Stimulated activated CD4-positive, alpha-beta T cell treated with anti-CD3 and anti-CD28 coated beads, Interleukin-1b, Interleukin-23, amount 100 ng/mL, for 1 hour (primary cell): ENCODE measurements at places on chromosomes 7 and 10.

DNA sequence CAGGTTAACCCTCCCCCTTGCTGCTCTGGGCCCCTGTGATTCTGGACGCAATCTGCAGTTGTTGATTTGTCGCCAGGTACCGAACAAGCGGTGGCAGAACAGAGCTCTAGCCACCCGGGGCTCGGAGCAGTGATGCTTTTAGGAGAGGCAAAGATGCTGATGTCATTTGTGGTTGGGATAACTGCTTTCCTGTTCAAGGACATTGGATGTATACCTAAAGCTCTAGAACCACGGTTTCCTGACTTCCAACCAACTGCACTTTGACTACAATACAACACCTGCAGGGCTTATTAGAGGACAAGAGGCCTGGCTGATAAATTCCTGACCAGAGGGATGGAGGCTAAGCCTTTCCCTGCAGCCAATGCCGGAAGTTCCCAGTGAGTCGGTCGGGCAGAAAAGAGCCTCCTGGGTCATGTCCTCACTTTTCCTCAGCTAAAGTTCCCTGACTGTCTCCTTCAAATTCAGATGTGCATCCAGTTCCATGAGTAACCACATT lies 6.5 kb upstream of the RBM20 start:
- no peak for DNase-seq

DNA sequence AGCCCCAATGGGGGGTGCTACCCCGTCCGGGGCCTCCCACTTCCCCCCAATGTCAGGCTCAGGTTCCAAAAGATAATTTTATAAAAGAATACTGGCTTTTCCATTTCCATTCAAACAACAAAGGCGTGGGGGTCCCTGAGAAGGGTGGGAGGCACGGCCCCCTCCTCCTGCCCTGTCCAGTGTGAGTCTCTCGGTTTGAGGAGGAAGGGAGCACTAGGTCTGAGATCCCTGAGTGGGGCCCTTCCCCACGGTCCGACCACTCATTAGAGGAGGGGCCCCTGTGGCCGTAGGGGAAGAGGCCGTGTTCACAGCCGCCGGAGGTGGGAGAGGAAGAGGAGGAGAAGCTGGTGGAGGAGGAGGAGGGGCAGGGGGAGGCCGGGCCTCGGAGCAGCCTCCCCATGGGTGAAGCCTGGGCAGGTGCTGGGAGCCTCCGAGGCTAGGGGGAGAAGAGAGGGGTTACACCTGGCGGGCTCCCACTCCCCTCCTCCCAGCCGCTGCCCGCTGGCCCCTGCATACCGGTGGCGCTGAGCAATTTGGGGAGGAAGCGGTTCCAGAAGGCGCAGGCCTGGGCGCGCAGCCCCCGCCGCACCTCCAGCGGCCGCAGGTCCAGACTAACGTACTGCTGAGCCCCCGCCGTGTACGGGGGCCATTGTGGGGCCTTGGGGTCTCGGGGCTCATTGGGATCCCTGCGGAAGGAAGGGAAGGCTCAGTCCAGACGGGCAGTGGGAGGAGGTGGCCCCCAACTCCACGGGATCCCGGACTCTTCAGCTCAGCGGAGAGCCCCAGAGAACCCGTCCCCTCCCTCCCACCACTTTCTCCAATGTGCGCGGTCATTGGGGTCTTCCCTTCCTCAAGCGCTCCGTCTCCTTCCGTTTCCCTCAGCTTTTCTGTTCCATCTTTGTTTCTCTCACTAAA lies 1.4 kb upstream of the UFSP1 start:
- no peak for DNase-seq

DNA sequence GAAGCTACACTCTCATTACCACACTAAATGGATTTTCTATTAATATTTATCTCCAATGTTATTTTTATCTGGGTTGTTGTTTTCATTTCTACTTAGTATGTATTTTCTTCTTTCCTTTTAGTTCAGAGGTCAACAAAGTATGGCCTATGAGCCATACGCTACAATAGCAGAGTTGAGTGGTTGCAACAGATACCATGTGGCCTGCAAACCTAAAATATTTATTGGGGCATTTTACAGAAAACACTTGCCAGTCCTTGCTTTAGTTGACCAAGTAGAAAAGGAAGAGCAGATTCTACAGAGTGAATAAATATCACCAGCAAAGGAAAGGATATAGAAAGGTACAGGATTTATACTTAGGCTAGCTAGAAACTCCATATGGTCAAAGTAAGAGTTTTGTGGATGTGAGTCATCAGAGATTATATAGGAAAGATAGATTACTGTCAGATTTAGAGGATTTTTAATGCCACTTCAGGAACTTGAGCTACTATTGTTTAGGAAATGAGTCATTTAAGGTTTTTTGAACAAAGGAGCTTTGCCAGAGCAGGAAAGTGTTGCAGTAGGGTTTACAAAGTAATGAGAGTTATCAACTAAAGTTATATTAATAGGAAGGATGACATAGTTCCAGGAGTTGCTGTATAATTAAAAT lies 323.3 kb upstream of the KAT6B start:
- DNase-seq = no peak

DNA sequence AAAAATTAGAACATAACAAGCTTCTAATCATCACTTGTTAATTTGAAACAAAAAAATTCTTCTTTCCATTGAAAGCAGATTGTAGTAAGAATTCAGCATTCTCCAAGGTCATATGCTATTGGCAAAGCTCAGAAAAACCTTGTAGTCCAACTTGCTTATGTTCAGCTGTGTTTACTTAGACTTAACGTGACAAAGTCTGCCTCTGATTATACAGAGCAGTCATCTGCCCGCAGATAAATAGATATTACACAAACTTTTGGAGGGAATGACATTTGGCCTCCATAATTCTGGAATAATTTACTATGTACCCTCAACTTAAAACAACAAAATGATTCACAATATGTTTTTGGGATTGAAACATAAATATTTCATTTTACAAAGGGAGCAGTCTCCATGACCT lies 45.8 kb downstream of the MKX start:
- no peak for DNase-seq

GRCh38 chr7:157587805-157588560 lies 251.2 kb downstream of the DNAJB6 start:
- DNase-seq = no peak

GRCh38 chr7:90994121-90994520 lies 270.1 kb upstream of the FZD1 start:
- DNase-seq = no peak

- no peak for DNase-seq
These were observed 161.2 kb downstream of the DGKI start for GRCh38 chr7:137685433-137686164.

DNA sequence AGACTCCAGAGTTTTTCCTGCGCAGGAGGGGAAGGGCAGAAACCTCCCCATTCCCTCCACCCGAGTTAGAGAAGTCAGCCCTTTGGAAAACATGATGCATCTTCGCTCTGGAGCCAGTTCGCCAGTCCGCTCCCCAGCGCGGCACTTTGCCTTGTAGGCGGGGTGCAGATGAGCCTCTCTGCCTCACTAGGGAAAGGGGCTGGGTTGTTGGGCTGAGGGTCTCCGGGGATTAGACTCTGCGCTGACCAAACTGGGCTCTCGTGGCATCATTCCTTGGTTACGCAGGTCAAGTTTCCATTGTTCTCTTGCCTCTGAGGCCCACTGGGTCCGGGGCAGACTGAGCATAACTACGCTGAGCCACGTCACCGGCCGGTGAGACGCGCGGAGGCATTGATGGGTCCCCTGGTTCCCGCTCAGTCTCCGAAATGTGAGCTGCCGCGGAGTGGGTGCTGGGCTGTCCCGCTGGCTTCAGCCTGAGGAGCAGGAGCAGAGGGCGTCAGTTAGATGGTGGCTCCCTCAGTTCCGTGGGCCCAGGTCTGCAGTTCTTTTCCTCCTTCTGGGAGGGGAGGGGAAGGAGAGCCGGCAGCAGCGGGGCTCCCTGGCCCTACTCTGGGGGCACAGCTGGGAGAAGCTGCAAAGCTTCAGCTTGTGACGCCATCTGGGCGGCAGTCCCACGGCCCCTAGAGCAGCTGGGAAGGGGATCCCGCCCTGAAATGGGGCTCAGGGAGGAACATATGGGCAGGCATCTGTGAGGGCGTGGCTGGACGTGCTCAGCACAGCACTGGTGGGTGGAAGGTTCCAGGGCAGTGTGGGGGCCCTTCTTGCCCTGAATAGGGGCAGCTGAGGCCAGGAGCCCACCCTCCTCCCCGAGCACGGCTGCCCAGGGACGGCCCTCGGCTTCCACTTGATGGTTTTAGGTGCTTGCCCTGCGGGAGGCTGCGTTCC lies 121.3 kb upstream of the BTBD16 start:
- DNase-seq = no peak

- no peak for DNase-seq
These were observed 18.7 kb downstream of the NFE2L3 start for GRCh38 chr7:26170663-26171062.

- DNase-seq = no peak
These were observed 21.4 kb upstream of the GNAT3 start for GRCh38 chr7:80533287-80533686.

- no peak for DNase-seq
These were observed 138.8 kb upstream of the SHH start for GRCh38 chr7:155950898-155951553.

- no peak for DNase-seq
These were observed 20.4 kb upstream of the ST8SIA6 start for GRCh38 chr10:17474595-17475323.

DNA sequence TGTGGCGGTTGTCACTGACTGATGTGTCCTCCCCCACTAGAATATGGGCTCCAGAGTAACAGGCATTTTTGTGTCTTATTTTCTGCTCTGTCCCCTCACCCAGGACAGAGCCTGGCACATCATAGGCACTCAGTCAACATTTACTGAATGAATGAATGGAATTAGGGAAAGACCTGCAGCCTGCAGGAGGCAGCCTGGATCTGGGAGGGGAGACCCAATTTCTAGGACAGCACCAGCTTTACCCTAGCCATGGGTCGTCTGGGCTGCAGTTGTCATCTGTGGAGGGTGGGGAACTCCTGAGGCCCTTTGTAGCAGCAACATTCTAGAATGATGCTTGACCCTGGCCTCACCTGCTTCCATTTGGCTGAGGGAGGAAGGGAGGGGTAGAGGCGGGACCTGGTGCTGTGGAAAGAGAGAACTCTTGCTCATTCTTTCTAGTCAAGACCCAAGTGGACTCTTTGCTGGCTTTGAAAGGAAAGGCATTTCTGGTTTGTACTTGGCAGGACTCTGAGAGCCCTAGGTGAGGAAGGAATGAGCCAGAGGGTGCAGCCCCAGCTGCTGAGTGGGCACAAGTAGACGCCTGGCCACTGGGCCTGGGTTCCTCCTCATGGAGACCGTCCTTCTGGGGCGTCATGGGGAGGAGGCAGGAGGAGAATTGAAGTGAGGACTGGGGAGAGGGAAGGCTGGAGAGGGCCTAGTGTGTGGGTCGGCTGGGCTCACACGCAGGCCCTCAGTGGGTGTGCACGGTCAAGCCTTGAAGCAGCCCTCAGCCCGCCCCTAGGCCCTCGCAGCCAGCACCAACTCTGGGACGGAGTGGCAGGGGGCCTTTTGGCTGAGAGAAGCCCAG lies 8.9 kb downstream of the FGF8 start:
- no peak for DNase-seq

DNA sequence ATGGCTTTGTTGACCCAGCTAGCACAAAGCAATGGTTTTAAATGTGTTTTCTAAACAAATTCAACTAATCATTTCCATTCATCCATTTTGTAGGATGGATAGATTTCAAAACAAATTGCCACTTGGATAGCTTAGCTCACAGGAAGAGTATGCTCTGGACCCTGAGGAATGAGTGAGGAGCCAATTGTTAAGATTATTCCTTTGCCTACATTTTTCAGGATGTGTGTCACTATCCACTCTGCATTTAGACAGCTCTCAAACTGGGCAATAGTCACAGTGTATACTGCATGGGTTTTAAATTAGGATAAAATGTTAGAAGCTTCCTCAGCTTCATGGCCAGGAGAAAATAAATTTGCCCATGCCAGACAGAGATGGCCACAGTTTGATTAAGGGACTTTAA lies 605.6 kb upstream of the TEX47 start:
- no peak for DNase-seq

- no peak for DNase-seq
These were observed 177.4 kb upstream of the NPVF start for GRCh38 chr7:25405736-25406135.

DNA sequence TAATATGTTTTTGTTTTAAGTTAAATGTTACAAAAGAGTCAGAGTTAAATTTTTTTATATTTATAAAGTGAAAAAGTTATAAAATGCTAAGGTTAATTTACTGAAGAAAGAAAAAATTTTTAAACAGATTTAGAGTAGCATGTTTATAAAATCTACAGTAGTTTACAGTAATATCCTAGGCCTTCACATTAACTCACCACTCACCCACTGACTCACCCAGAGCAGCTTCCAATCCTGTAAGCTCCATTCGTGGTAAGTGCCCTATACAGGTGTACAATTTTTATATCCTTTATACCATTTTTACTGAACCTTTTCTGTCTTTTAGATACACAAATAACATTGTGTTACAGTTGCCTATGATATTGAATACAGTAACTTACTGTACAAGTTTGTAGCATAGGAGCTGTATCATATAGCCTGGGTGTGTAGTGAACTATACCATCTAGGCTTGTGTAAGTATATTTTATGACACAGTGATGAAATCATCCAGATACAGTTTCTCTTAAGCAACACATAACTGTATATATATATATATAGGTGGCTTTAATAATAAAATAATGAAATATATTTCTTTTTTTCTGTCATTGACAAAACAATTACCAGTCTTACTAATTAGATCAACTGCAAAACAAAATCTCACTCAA lies 79.6 kb downstream of the PTEN start:
- DNase-seq = no peak

DNA sequence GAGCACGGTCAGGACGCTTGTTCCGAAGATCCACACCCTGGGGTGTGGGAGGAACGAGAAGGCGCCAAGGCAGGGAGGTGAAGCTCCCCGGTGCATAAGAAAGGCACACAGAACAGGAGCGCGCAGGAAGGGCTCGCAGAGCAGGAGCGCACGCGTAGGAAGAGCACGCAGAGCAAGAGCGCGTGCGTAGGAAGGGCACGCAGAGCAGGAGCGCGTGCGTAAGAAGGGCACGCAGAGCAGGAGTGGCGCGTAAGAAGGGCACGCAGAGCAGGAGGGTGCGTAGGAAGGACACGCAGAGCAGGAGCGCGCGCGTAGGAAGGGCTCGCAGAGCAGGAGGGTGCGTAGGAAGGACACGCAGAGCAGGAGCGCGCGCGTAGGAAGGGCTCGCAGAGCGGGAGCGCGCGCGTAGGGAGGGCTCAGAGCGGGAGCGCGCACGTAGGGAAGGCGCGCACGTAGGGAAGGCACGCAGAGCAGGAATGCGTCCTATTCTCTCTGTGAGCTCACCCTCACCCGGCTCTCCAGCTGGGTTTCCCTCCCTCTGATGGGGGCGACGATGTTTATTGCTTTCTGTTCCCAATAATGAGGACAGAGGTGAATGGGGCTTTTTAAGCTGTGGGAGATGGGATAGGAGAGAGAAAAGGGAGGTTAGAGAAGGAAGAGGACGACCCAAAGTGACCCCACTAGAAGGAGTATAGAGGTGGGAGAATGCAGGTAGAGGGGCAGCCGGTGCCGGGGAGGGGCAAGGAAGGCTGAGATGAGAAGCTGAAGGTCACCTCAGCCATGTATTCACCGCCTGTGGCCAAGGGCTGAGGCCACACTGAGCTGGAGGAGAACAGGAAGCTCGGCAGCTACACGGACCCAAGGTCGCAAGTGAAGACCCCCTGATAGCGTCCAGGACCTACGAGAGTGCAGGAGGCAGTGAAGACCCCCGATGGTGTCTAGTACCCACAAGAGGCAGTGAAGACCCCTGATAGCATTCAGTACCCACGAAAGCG lies 423.2 kb downstream of the PTPRN2 start:
- DNase-seq = no peak
